ENCODE measurements at places on chromosomes 5 and 9.

DNA sequence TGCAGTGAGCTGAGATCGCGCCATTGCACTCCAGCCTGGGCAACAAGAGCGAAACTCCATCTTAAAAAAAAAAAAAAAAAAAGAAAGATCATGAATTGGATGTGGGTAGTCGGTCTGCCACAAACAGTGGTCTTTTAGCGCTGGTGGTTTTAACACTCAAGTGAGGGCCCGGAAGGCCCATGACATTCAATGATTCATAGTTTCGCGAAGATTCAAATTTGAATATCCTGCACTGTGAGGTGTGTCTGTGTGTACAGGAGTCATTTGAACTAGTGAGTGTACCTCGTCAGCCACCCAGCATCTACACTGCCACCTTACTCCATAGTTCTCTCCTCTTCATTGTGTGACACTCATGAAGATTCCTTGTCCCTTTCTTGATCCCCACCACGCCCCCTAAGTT is 41.3 kb downstream of the CFAP77 start:
- DNase-seq: no peak

DNA sequence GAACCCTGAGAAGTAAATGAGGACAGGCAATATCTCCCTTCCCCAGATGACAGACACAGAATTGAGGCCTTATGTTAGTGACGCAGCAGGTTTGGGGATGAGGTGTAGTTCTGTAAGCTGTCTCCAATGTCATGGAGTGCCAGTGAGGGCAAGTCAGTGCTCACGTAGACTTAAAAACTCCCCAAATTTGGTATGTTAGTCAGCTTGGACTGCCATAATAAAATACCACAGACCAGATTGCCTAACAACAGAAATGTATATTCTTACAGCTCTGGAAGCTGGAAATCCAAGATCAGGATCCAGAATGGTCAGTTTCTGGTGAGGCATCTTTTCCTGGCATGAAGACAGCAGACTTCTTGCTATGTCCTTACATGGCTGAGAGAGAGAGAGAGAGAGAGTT is 14.9 kb downstream of the FOXI1 start:
- DNase-seq: peak; percentile 84

- DNase-seq: no peak
Measured at GRCh38 chr9:32728181-32728580, 55.2 kb upstream of the TMEM215 start.

DNA sequence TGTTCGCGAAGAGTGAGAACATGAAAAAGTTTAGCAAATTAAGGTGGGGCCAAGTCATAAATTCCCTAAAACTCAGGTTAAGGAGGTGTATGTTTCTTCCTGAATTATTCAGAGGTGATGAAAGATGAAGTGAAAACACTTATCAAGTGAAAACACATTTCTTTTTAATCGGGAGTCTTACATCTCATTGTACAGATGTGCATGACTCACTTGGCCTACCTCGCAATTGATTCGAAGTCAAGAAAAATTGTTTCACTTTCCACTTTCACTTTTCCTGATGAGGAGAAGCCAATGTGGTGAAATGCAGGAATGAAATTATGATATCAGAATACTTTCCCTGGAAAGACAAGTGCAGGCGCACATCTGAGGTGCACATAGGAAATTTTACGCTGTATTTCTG is 78.7 kb downstream of the SLC25A46 start:
- no peak for DNase-seq
